ENCODE measurements at places on chromosomes 3 and 15.

DNA sequence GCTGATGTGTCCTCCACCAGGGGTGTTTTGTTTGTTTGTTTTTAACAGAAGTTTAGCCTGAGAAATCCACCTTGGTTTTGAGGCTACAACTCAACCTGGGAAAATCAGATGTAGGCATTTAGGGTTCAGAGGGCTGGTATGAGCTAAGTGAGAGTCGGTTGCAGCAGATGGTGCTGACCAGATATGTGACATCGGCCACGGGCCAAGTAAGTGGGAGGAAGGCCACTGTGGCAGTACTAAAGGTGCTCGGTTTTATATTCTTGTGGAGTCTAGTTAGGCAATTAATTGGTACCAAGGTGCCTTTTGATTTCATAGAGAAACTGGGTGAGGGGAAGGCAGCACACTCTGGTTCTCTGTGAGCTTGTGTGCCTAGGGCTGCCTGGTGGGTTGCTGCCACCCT is 10.5 kb downstream of the MTMR14 start:
- DNase-seq, result no peak

GRCh38 chr3:160874736-160875135 is 118.7 kb downstream of the PPM1L start:
- DNase-seq, result no peak

DNA sequence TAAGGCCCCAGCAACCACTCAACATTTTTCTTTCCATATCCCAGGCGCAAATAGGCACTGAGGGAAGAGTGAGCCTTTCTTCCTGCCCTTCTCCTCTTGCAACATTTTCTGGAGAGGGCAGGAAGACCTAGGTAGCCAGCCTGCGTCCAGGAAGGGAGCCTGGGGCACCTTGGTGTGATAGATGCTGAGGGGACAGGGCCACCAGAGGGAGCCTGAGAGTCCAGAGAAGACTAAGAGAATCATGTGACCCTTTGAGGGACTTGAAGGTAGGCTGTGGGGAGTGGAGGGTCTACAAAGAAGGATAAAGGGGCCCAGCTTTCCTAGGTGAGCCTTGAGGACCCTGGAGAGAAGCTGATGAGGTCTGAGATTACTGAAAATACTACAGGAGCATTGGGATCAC is 346.6 kb downstream of the CNTN6 start:
- DNase-seq, result peak; percentile 61

GRCh38 chr15:34783431-34783830 is 11.9 kb downstream of the ACTC1 start:
- DNase-seq, result no peak

GRCh38 chr15:55917881-55918296 is 75.5 kb downstream of the NEDD4 start:
- peak; percentile 26 for DNase-seq

- no peak for DNase-seq
Observed at GRCh38 chr15:33326908-33327307, 16.1 kb downstream of the RYR3 start.

GRCh38 chr15:59537403-59537802 is 74.2 kb upstream of the GCNT3 start:
- no peak for DNase-seq

DNA sequence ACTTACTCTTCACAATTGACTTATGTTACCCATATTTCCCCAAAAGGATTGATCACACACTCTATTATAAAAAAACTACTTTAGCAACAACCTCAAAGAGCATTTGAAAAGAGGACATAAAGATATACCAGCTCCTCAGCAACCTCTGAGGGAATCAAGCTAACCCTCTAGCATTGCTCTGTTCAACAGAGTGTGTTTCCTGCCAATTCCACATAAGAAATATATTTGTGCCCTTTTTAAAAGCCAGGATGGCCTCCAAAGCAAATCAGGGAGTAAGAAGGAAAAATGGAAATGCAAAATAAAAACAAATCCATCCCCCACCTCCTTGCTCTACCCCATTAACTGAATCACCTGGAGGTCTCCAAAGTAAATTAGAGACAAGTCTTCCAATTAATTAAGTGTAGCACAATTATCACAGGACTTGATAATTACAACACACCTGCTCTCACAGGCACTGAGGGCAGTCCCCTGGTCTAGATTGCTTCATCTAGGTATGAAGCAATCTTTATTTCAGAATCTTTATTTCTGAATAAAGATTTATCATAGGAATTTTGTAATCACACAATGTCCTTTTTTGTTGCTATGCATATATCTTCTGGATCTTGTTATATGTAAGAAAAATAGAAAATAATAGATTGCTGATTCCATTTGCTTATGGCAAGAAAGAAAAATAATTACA is 34.8 kb downstream of the GPR176 start:
- no peak for DNase-seq

GRCh38 chr3:188319569-188319968 is 165.6 kb downstream of the LPP start:
- DNase-seq, result no peak

GRCh38 chr3:70120357-70120966 is 120.9 kb downstream of the SAMMSON start:
- peak; percentile 89 for DNase-seq

GRCh38 chr15:25481208-25481859 is 42.5 kb upstream of the UBE3A start:
- DNase-seq, result peak; percentile 70

GRCh38 chr3:14997941-14998340 is 50.6 kb downstream of the NR2C2 start:
- no peak for DNase-seq

DNA sequence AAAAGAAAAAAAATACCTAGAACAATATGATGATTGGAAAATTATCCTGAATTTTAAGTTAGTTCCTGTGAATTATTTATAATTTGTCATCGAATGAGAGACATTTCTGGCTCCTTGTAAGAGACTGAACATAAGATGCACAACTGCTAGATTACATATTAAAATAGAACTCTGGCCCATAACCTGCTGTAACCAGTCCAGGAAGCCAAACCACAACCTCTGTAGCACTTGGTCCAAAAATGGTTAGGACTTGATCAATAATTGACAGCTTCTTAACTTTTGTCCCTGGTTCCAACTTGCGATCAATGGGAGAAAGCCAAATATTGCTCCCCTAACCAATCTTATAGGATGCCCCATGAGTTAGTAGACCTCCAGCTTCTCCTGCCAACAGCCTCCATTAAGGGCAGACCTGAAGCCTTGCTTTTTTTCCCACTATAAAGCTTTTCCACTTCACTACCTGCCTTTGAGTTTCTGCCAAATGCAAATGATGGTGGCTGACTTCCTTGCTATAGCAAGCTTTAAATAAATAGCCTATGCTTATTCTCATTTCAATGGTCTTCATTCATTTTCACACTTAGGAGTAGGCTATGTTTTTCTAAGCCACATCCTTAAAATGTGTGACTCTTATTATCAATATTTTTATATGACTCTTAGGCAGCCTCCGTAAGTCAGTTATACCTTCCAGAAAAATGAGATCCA is 224.0 kb upstream of the ARHGEF26 start:
- DNase-seq, result no peak

GRCh38 chr3:76554707-76555106 is 485.2 kb upstream of the ROBO2 start:
- DNase-seq, result no peak

DNA sequence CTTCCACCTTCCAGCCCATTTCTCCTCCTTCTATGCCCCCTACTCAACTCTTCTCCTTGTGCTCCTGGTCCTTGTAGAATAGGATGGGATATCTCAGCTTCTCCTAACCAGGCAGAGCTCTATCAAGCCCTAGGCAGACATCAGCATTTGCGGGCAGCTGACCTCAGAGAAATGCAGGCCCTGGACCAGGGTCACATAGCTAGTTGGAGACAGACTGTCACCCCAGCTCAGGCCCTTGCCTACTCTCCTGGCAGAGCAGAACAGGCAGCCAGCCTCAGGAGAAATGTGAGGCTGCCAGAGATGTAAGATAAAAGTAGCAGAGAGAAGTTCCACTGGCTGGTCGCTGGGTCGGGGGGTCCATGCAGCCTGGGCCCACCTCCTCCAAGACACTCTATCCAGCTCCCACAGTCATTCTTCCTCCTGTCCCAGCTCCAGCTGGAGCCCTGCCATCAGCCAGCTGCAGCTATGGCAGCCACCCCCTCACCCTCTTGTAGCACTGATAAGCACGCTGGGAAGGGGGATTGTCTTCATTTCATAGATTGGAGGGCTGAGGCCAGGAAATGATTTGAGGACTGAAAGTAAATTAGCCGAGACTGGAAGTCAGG is 4.0 kb downstream of the CYP8B1 start:
- no peak for DNase-seq

DNA sequence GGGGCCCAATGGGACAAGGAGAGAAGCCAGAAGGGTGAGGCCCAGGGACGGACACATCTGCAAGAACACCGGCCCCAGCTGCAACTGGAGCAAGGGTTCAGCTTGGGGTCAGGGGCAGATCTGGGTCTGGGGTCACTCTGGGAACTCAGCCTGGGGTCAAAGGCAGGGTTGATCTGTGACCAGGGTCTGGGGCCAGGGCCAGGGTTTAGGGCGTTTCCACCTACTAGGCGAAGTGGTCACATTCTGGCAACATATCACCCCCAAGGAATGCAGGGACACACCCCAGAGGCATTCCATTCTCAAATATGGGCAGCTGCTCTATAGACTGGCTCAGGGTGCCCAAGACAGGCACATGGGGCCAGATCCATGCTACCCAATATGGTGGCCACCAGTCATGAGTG is 9.0 kb downstream of the UROC1 start:
- DNase-seq, result no peak

DNA sequence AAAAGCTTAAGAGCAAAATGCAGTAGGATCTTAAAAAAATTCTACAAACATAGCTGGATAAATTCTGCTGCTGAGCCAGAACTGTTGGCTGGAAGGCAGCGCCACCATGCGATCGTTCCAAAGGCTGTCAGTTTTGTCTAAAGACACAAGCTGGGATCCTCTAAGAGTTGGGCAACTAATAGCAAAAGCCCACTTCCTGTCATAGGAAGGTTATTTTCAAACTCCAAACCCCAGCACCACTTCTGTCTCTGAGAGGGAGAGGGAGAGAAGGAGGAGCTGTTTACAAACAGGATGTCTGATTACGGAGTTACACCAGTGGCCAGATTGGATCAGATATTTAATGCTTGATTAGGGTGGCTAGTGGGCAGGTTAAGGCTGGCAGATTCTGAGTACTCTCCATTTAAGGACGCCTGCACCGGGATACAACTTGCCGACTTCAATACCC is 44.0 kb downstream of the EIF4E3 start:
- peak; percentile 78 for DNase-seq

DNA sequence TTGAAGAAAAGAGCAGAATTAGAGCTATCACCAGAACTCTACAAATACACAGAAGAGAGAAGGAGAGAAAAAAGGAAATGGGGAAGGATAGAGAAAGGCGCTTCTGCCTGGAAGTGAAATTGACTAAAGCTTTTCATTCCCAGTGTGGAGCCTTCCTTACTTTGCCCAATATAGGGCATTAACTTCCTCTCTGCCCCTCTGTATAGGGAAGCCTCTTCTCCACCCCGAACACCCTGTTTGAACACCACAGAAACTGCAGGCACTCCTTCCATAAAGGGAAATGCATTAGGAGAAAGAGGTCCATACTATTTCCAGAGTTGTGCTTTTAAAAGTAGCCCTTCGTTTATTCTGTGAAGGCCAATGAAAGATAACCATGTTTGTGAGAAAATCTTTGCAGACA is 248.5 kb downstream of the RAP2B start:
- no peak for DNase-seq

DNA sequence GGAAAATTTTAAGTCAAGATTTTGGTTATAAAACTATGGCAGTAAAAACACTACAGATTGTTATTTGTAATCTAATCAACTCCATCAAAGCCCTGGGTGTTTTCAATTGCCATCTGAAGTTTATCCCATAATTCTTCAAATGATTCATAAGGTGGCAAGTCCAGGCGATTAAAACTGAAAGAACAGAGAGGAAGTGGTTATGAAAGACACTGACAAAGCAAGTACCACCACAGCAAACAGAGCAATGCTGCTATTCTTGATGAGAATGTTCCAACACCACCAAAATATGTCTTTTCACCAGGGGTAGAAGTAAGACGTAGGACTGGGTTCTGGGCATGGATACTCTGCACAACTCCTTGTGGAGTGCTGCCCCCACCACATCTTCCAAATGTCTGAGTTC is 86.9 kb upstream of the PRTG start:
- DNase-seq, result no peak

DNA sequence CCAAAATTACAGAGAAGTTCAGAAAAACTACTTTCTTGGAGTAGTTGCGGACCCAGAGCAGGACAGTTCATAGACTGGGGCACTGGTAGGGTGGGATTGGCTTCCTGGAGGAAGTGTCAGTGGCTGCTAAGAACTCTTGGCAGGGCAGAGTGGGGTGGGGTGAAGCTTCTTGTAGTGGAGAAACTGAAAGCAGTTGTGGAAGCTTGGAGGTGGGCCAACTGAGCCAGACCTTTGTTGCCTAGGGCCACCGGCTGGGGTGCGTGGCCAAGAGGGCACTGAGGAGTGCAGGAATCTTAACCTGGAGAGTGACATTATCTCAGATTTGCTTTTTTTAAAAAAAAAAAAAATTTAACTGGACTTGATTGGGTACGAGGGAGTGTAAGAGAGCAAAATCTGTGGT is 3.1 kb downstream of the KAT2B start:
- no peak for DNase-seq

DNA sequence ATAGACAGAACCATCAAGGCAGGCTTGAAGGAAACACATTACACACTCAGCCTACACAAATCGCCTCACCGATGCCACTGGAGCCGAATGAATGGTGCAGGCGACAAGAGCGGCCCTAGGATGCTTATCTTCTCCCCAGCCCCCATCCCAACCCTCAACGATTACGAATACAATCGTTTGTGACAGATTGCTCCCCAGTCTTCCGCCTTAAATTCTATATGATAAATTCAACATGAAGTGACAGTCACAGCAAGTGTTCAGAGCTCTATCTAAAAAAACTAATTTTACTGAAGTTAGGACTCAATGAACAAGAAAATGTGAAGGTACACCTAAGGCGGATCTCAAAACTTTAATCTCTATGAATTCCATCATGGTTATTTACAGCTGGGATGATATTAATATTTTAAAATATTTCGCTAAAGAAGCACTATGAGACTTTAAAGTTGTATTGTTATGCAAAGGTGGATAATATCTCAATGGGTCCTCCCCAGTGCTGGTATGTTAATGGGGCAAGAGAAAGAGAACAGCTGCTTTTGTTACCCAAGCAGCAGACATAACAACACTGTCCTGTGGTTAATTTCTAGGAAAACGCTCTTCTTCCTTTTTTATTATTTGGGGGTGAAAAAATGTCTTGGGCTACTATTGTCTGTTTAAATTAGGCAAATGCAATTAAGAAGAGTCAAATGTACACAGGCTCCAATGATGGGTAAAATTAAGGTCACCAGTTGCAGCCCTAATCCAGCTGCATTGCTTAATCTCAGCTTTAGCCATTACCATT is 147.6 kb upstream of the NR2F2 start:
- DNase-seq, result peak; percentile 25

- peak; percentile 37 for DNase-seq
Observed at GRCh38 chr15:86165265-86166211, 85.9 kb downstream of the AGBL1 start.

- DNase-seq, result no peak
Observed at GRCh38 chr3:86594838-86595237, 396.1 kb downstream of the VGLL3 start.

- no peak for DNase-seq
Observed at GRCh38 chr15:89172921-89173320, 48.5 kb downstream of the RLBP1 start.

- DNase-seq, result no peak
Observed at GRCh38 chr3:53142986-53143385, 12.8 kb upstream of the RFT1 start.
